ENCODE measurements at places on chromosomes 16 and 17.

GRCh38 chr17:18319604-18320256, 4.6 kb downstream of the SMCR8 start:
- no peak for DNase-seq

GRCh38 chr17:78976907-78977680, 2.6 kb downstream of the LGALS3BP start:
- no peak for DNase-seq

DNA sequence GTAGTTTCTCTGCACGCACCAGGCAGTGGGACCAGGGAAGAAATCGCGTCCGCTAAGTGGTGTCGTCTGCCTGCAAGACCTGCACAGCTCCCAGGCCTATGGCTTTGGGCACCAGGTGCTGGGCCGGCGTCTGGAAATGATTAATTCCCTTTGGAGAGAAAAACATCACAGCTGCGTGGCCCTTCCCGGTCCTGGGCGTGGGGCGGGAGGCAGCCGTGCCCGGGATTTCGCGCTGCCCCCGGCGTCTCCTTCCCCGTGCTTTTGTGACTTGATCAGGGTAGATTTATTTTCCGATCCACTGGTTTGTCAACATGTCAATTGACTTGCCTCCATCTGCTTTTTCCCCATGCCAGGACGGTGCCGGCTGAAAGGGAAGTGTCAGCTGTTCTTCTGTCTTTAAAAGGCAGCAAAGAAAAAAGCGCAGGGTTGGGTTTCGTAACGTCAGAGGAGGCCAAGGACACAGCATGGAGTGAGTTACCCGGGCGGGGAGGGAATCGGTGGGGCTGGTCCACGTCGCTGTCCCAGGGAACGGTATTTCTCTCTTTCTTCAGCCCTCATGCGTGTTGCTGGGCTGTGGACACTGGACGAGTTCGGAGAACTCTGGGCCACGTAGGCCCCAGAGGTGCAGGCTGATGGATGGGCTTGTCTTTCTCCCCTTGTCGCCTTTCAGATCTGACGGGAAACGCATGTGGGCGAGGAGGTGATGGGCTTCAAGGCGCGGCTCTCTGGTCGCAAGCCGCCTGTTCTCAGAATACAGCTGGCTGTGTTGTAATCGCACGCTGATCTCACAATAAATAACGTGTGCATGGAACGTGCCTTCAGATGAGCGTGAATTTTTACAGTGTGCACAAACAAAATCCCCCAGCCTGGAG, 188.1 kb upstream of the ZNF469 start:
- DNase-seq = no peak

DNA sequence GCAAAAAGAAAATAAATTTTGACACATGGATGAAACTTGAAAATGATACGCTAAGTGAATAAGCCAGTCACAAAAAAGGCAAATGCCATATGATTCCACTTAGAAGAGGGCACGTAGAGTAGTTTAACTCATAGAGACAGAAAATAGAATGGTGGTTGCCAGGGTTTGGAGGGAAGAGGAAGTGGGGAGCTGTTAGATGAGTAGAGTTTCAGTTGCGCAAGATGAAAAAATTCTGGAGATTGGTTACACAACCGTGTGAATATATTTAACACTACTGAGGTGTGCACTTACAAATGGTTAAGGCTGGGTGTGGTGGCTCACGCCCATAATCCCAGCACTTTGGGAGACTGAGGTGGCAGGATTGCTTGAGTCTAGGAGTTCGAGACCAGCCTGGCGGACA, 93.4 kb upstream of the TMEM132E start:
- DNase-seq = no peak

DNA sequence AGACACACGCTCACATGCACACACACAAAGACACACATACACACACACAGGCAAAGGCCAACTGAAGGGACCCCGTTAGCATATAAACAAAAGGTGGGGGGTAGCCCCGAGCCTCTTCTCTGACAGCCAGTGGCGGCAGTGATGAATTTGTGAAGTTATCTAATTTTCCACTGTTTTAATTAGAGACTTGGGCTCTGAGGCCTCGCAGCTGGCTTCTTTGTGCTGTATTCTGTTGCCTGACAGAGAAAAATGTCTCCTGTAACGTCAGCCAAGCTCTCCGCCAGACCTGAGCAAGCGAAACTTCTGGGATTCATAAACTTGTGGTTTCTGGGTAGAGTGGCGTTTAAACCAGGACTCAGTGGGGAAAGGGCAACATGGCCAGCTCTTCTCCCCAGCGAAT, 113.9 kb upstream of the FOXF1 start:
- DNase-seq = no peak

DNA sequence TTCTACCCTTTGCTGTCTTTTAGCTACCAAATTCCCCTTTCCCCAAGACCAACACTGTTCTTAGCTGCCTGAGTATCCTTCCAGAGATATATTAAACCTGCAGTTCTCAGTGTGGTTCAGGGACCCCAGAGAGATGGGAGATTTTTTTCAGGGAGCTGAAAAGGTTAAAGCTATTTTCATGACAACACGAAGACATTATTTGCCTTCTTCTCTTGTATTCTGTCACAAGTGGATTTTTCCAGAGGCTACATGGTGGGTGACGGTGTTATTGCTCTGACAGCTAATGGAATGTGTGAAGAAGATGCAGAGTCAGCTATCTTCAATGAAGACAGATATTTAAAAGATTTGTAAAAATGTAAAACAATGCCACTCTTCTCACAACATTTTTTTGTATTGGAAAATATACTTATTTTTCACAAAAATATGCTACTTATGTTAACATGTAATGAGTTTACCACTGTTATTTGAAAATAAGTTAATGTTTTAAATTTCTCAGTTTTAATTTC, 69.0 kb downstream of the CFDP1 start:
- no peak for DNase-seq

- DNase-seq = no peak
Measured at GRCh38 chr17:33933576-33933975, 321.5 kb upstream of the CCL2 start.

DNA sequence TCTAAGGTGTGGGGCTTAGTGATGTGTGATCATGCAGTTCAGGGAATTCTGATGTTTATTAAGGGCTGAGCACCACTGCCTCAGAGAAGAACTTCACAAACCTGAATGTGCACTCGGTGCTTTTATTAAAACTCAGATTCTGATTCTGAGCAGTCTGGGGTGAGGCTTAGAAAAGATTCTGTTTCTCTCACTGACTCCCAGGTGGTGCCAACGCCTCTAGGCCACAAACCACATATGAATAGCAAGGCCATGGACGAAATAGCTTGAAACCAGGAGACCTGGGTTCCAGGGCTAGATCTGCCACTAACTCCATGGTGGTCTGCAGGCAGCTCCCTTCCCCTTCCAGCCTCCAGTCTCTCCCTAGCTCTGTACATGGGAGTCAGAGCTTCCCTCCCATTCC, 169.1 kb downstream of the HS3ST3B1 start:
- DNase-seq = no peak

- DNase-seq = no peak
Measured at GRCh38 chr16:73232555-73233328, 184.8 kb upstream of the ZFHX3 start.

- no peak for DNase-seq
Measured at GRCh38 chr17:67194134-67194533, 50.9 kb downstream of the HELZ start.

- no peak for DNase-seq
Measured at GRCh38 chr16:82636485-82636884, 9.7 kb downstream of the CDH13 start.

- no peak for DNase-seq
Measured at GRCh38 chr16:25395528-25395927, 137.9 kb upstream of the ZKSCAN2 start.

- no peak for DNase-seq
Measured at GRCh38 chr16:57196286-57196685, 10.2 kb downstream of the RSPRY1 start.

- DNase-seq = no peak
Measured at GRCh38 chr16:89037261-89038152, 56.1 kb upstream of the ACSF3 start.

GRCh38 chr17:31678431-31678830, 180.6 kb downstream of the COPRS start:
- DNase-seq = no peak

DNA sequence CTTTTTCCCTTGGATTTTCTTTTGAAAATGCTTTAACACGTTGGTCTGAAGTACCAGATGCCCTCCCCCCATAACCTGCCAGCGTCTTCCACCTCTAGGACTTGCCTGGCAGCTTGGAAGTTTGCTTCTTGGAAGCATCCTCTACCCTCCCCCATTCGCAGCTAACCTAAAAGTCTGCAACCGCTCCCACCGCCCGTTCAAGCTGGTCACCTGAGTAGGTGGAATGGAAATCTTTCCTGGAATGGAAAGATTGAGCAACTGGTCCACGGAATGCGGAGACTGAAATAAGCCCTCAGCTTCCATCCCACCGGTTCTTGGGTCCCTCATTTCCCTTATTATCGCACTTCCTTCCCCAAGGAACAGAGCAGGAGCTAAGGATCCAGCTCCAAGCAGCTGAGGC, 31.4 kb downstream of the HS3ST3B1 start:
- DNase-seq = no peak

DNA sequence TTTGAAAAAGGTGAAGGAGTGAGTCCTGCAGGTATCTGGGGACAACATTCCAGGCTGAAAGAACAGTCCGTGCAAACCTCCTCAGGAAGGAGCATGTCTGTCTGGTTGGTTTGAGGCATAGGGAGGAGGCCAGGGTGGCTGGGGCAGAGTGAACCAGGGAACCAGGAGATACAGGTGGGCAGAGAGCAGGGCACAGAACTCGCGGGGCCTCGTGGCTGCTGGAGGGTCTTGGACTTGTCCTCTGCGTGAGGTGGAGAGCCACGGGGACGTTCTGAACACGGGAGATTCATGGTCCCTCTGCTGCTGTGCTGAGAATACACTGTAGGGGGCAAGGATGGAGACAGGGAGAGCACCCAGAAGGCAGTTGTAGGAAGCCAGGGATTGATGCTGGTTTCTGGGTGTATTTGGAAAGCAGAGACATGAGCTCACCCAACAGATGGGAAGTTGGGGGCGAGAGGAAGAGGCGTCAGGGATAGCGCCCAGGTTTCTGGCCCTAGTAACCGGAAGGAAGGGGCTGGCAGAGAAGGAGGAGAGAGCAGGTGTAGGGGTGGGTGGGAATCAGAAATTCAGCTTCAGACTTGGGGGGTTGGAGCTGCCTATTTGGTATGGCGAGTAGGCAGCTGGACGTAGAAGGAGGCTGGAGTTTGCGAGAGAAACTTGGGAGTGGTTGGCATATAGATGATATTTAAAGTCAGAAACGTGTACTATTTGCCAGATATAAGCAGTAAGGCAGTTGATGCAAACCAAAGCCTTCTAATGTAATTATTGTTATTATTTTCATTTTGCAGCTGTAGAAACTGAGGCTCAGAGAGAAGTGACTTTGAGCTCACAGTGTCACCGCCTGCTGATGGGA, at the start of gene CCL17:
TSS of gene CCL17 (plus strand) at position 803 of the 853 bp plus-strand sequence. CDS start 9,166 bp downstream, outside the sequence.
- no peak for DNase-seq

DNA sequence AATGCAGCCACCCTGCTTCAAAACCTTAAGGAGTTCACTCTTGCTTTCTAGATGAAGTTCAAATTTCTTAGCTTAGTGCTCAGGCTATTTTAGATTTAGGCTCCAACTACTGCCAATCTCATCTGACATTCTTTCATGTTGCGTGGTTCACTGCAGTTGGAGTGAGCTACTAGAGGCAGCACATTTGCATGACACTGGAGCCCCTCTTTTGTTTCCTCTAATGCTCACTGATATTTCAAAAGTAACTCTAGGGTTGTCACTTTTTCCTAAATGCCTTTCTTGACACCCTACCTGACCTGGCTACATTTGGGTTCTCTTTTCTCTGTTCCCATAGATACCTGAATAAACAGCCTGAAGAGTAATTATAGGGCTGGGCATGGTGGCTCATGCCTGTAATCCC, 586.5 kb upstream of the GOT2 start:
- DNase-seq = no peak

DNA sequence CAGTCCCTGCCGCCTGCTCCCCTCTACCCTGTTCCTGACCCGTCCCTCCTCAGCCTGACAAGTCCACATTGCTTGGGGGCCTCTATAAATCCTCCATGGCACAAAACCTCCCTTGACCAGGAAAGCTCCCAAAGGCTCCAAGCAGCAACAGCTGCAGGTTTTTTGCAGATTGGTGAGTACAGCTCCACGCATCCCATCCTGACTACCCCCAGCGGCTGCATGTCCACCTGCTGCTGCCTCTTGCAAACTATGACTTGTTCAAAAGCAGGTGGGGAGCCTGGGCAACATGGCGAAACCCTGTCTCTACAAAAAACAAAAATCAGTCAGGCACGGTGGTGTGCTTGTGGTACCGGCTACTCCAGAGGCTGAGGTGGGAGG, 122.8 kb downstream of the ANKRD11 start:
- no peak for DNase-seq

DNA sequence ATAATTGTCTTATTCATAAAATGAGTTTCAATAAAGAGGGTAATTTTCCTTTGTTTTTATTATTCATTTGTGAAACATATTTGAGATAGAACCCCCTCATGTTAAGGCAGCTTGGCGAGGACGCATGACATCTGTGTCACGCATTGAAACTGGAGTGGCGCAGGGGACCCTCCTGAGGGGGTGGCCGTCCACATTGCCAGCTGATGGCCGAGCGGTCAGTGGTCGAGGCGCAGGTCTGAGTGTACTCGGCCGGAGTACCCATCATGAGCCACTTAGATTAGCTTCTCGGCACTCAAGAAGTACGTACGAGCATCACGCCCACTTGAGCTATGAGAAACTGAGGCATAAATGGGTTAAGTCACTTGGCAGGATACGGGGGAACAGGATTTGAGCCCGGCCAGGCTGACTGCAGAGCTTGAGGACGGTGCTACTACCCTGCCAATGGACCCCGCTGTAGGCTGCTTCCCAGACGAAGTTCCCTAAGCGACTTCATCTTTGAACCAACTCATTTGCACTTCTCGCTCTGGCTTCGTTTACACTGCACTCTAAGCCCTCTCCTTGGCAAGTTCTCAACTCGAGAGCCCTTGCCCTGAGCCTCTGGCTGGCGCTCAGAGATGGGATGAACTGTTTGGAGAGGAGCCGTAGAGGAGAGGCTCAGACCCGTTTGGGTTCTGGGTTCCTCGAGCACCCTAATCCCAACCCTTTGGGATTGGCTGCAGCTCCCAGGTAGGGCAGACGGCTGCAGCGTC, 91.8 kb downstream of the SDK2 start:
- no peak for DNase-seq

DNA sequence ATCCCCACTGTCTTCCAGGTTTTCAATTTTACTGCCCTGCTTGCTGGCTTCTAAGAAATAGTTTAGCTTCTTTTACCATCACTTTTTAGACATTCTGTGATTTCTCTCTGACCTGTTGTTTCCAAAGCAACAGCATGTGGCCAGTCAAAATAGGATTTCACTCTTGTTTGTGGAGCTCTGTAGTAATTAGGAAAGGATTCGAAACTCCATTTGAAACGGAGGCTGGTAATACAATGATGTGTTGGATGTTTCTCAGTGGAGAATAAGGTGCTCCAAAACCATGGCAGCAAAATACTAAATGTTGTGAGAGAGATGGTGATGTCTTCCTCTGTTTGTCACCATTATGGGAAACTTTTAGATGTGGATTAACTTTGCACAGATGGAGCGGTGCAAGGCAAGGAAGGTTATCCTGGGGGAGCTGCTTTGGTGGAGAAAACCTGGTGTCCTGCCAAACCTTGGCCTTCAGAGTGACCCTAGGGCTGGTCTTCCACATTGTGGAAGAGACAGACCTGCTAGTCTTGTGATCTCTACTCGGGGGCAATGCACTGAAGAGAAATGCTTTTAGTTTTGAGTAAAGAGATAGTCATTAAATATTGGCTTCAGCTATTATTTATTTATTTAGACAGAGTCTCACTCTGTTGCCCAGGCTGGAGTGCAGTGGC, 79.4 kb downstream of the PRKCA start:
- no peak for DNase-seq

GRCh38 chr16:87850009-87851006, 19.0 kb downstream of the SLC7A5 start:
- peak; percentile 60 for DNase-seq

- no peak for DNase-seq
Measured at GRCh38 chr16:17328932-17329331, 141.8 kb downstream of the XYLT1 start.

All from stimulated activated CD8-positive, alpha-beta memory T cell treated with anti-CD3 and anti-CD28 coated beads, Interleukin-4, amount 100 ng/mL, for 1 hour (primary cell).